ENCODE measurements at places on chromosomes 11 and 22.

- DNase-seq: no peak
These were observed 48.0 kb downstream of the MYO7A start for GRCh38 chr11:77175869-77176539.

DNA sequence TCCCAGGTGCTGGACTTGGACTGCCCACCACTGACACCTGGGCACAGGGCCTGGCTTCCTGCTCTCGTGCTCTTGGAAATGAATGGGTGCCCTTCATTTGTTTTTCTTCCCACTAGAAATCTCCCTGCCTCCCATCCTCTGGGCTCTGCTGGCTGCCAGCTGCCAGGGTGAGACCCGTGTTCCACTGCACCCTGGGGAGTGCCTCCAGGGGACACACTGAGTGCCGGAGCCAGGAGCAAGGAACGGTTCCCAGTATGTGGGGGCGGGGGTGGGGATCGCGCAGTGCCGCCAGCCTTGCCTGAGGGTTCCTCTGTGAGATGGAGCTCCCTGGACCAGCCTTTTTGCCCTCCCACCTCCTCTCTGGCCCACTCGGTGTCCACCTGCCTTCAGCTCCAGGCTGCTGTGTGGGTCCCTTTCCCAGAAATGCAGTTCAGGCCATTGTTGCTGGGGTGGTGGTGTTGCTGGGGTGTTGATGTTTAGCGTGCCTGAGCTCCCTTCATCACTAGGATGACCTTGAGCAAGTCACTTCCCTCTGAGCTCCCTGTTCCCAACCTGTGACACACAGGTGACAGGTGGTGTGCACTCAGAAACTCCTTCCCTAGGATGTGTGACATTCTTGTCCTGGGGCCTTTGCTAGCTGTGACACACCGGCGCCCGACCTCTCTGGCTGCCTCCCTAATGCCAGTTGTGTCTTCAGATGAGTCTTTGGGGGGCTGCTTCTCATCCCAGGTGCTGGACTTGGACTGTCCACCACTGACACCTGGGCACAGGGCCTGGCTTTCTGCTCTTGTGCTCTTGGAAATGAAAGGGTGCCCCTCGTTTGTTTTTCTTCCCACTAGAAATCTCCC, 72.1 kb downstream of the MED15 start:
- DNase-seq: no peak

DNA sequence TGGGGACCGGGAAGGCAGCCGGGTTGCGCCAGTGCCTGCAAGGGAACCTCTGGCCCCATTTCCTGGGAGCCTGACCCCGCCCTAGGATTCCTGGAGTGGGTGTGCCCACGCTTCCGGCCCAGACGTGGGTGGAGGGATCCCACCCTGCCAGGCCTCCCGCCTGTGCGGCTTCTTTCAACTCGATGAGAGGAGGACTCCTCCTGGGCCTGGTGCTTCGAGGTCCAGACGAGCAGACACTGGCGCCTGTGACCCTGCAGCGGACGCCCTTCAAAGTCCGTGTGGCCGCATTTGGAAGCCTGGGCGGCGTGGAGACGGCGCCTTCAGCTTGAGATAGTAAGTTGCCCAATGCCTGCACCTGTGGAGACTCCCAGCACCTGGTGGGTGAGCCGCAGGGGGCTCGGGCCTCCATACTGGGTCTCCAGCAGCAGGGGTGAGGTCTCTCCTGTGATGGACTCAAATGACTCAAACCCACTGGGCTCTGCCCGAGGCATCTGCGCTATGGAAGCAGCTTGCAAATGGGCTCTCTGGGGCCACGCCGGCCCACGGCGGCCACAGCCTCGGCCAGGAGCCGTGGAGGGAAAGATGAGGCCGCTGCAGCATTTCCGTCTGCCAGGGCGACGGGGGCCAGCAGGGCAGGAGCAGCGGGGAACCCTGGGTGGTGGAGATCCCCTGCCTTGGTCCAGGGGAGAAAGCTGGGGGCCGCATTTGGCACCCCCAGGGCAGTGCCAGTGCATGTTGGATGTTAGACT, 64.3 kb upstream of the PPARA start:
- no peak for DNase-seq

DNA sequence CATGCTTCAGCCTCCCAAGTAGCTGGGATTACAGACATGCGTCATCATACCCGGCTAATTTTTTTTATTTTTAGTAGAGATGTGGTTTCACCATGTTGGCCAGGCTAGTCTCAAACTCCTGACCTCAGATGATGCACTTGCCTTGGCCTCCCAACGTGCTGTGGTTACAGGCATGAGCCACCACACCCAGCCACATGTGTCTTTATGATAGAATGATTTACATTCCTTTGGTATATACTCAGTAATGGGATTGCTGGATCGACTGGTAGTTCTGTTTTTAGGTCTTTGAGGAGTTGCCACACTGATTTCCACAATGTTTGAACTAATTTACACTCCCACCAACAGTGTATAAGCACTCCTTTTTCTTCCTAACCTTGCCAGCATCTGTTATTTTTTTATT, 276.2 kb downstream of the METTL15 start:
- no peak for DNase-seq

GRCh38 chr22:26482161-26482560, 1.4 kb downstream of the HPS4 start:
- DNase-seq: no peak
